Suprapubic skin (tissue), 4 donors: ENCODE measurements at places on chromosomes 5 and 9. TPM values are rescaled to one million over a fixed set of nuclear protein-coding genes. Genes with fewer than 3 reads are reported as not detected.

GRCh38 chr5:158126442-158127405 lies 267.8 kb upstream of the CLINT1 start:
- no peak for DNase-seq

- DNase-seq, result no peak
Measured at GRCh38 chr9:129932303-129933151, 97.3 kb downstream of the USP20 start.

- no peak for DNase-seq
Measured at GRCh38 chr9:87122947-87123685, 175.8 kb upstream of the GAS1 start.

DNA sequence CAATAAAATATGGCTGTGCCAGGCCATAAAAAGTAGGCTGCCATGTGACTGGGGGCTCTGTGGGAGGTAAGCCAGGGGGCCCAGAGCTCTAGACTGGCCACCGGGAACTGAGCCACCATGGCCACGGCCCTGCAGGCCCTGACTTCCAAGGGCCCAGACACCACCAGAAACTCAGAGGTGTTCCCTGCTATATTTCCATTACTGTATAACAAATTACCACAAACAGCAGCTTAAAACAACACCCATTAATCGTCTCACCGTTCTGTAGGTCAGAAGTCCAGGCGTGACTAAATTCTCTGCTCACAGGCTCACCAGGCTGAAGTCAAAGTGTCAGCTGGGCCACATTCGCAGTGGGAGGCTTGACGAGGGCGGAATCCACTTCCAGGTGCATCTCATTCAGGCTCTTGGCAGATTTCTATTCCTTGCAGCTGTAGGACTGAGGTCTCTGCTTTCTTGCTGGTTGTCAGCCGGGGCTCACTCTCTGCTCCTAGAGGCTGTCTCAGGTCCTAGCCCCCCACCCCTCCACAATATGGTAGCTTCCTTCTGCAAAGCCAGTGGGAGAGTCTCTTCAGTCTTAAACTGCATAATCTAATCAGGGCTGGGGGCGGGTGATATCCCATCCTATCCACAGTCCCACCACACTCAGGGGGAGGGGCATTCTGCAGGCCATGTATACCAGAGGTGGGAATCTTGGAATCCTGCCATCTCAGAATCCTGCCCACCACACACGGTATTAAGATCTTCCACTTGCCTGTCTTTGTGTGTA lies 125.4 kb downstream of the C5orf15 start:
- DNase-seq, result peak; percentile 64

GRCh38 chr9:83440641-83441040 lies 97.6 kb downstream of the FRMD3 start:
- no peak for DNase-seq

DNA sequence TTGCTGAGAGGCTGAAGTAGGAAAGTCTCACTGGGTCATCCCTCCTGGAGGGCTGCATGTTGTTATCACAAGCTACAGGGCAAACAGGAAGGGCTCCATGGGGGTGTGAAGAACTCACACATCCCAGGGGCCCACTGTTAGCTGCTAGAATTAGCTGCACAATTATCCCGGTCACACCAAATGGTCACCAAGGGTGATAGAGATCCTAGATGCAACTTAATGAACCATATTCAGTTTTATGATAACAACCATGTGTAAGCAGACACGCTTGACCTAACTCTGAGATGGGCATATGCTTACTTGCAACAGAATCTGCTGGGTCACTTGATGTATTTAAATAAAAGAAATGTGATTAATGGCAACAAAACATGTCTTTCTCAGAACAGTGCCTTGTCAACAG lies 143.5 kb upstream of the C6 start:
- DNase-seq, result no peak

GRCh38 chr5:136699651-136700050 lies 334.3 kb upstream of the TRPC7 start:
- no peak for DNase-seq

Gene TAF11L10
- not detected for total RNA-seq

- no peak for DNase-seq
Measured at GRCh38 chr5:17766031-17766430, 131.8 kb downstream of the TAF11L14 start.

DNA sequence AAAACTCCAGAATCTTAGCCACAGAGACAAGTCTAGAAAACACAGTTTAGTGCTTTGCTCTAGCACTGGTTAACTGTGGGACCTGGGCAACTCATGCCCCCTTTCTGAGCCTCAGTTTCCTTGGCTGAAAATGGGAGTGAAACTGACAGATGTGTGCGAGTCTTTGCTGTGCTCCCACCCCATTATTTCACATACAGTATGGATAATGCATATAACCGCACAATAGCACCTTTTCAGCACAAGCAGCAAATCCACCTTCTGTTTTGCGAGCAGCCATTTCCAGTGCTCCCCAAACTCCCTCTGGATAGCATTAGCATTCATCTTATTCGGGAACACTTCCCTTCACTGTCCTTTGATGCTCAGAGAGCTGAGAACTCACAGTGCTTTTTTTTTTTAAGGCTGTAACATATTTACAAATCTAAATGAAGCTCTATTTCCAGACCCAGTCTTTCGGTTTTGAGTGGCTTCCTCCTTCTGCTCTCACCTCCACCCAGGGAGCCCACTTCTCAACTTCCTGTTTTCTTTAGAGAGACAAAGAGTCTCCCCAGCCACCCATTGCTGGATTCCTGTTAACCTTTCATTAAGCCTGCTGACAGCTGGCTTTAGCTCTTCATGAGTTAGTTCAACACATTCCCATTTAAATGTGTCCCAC lies 49.2 kb downstream of the TIMD4 start:
- no peak for DNase-seq

Gene GNPDA1
- 17.3 TPM for total RNA-seq

GRCh38 chr9:127174386-127175318 lies 52.2 kb upstream of the ANGPTL2 start:
- peak; percentile 76 for DNase-seq

DNA sequence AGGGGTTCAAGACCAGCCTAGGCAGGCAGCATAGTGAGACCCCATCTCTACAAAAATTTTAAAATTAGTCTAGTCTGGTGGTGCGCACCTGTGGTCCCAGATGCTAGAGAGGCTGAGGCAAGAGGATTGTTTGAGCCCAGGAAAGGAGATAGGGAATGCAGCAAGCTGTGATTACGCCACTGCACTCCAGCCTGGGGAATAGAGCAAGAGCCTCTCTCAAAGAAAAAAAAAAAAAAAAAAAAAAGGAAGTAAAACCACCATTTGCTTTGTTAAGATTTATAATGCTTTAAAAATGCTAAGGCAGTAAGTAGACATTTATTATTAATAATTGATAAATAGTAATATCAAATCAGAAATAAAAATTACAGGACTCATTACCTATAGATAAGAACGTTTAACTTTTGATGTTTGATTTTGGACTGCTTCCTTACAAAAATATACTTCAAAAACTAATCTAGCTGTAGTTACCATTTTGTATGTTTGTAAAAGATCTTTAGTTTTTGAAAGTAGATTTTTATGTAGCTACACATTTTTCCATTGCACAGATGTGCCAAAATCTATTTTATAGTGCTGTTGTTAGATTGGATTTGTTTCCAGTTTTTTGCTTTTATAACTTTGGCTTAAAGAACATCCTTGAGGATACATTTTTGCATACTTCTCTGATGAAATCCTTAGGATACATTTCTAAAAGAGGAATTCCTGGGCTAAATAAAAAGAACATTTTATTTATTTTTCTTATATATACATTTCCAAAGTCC lies 86.4 kb downstream of the INIP start:
- no peak for DNase-seq

Gene RGS7BP
- total RNA-seq, result 0.55 TPM

DNA sequence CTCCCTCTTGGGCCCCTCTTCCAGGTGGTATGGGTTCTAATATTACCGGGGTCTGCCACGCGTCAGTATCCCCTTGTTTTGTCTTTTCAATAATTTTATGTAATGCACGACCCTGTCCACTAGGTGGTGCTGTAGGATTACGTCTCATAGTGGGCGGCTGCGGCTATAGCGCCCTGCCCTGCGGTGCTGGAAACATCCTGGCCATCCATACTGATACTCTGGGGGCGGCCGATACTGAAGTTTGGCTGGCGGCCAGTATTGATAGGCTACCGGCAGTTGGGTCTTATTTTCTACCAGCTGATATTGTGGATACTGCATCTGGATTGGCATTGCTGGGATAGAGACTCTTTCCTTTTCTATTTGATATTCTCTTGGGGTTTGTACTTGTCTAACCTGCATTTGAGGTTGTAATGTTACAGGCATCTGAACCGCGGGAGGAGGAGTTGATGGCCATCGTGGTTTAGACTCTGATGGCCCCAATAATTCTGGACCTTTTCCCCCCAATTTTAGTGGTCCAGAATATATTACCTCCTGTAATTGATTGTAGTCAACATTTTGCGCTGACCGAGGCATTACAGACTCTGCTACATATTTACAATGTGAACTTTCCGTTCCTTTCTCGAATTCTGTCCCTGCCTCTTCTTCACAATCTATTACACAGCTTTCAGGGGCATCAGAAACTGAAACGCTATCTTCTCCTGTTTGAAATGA lies 3.3 kb upstream of the TMEM141 start:
- DNase-seq, result no peak

- no peak for DNase-seq
Measured at GRCh38 chr5:25713259-25713658, 1068.5 kb upstream of the CDH10 start.

Gene COL15A1
- total RNA-seq, result 8.2 TPM

DNA sequence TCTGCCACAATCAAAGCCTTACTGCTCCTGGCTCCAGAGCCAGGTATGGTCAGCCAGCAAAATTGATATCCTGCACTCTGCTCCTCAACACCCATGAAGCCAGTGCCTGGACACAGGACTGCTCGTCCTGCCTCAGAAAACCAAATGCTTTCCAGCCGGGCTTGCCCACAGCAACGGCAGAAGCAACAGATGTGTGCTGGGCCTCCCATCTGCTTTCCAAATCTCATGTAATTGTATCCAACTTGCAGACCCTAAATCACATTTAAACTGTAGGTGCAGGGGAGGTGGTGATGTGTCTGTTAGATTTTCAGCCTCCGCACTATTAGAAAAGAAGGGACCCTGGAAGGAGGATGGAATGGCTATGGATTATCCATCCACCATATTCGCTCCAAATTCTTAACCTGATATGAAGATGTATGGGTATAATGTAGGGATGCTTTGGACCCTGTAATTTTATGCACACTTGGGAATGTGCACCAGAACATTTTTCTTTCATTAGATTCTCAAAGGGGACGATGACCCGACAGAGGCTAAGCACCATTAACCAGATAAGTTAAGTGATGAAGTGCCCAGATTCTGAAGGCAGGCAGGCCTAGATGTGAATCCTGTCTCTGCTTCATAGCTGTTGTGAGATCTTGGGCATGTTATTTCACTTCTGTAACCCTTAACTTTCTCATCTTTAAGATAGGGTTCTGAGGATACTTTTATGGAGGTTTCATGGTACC lies 58.2 kb downstream of the EXOSC2 start:
- DNase-seq, result no peak

Gene HSD17B3
- total RNA-seq, result 1.7 TPM

DNA sequence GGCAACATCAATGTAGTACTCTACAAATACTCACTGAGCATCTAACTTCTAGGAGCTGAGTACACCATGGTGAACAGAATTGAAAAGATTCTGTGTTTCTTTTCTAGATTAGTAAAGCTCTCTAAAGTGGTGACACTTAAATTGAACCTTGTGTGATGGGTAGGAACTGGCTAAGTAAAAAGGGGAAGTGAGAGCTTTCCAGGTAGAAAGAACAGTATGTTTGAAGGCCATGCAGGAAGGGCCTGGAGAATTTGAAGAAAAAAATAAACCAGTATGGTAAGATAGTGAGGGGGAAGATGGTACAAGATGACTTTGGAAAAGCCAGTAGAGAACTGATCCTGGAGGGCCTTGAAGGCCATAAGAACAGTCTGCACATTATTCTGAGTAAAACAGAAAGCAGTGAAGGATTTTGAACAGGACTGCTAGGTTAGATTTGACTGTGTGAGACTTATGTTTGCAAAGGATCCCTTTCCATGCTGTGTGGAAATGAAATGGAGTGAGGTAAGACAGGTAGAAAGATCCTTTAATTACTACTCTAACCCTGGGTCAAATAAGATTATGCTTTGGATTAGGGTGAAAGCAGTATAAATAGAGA lies 46.7 kb upstream of the UBQLN1 start:
- DNase-seq, result no peak

Gene SEC24A
- 14.3 TPM for total RNA-seq

DNA sequence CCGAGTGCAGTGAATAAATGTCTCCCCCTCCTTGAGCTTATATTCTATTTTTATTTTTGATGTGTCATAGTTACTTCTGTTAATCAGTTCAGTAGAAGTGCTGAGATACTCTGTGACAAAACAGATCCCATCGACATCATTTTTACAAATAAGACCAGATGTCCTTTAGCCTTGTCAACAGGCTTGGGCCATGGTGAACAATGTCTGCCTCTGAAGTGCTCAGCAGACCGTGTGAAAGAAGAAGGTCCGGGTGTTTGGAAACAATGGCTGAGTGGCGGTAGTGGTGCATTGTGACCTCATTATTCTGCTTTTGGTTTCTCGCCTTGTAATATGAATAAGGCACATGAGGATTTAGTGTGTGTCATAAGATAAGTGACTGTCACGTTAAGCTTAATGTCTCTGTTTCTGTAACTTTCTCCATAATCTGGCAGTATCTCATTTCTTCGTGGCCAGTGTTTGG lies 71.2 kb downstream of the SYK start:
- no peak for DNase-seq

DNA sequence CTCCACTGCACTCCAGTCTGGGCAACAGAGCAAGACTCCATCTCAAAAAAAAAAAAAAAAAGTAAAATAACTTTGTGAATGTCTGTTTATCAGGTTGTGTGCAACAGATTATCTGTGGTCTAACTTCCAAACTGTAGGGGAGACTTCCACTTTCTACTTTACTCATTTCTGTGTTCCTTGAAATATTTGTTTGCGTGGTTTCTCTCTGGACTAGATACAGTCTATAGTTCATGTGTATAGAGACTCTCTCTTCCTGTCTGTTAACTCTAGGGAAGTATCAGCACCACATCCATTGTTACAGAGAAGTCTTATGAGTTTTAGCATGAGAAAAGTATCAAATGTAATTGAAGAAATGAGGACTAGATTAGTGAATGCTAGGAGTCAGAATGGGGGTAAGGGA lies 168.3 kb downstream of the LPAR1 start:
- DNase-seq, result no peak

GRCh38 chr5:78794693-78795215 lies 146.2 kb upstream of the LHFPL2 start:
- no peak for DNase-seq

Gene PCSK1
- total RNA-seq, result 1.4 TPM

Gene OR13C2
- total RNA-seq, result not detected

- DNase-seq, result no peak
Measured at GRCh38 chr5:123719004-123719403, 207.0 kb downstream of the CSNK1G3 start.

Gene FYB1
- total RNA-seq, result 3.9 TPM

Gene PRSS3
- total RNA-seq, result 35.9 TPM

DNA sequence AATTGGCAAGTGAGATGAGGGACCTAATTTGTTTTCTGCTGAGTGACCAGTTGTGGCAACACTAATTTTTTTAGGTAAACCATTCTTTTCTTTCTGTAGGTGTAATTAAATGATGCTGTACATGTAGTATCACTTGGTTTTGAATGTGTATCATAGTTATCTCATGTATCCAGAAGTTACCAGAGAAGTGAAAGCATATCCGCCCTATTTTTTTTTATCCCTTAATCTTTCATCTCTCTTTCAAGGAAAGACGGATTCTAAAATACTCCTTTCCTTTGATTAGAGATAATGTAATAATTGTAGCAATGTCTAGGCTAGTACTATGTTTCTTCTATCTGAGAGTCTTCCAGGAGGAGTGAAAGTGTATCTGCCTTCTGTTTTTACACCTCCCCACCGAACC lies 7.1 kb downstream of the KDM3B start:
- no peak for DNase-seq
